Tongue (tissue), 3 donors: ENCODE measurements at places on chromosomes 7 and 10. TPM values are rescaled to one million over a fixed set of nuclear protein-coding genes. Genes with fewer than 3 reads are reported as not detected.

- DNase-seq: no peak
These were observed 238.8 kb downstream of the ZEB1 start for GRCh38 chr10:31557854-31558253.

DNA sequence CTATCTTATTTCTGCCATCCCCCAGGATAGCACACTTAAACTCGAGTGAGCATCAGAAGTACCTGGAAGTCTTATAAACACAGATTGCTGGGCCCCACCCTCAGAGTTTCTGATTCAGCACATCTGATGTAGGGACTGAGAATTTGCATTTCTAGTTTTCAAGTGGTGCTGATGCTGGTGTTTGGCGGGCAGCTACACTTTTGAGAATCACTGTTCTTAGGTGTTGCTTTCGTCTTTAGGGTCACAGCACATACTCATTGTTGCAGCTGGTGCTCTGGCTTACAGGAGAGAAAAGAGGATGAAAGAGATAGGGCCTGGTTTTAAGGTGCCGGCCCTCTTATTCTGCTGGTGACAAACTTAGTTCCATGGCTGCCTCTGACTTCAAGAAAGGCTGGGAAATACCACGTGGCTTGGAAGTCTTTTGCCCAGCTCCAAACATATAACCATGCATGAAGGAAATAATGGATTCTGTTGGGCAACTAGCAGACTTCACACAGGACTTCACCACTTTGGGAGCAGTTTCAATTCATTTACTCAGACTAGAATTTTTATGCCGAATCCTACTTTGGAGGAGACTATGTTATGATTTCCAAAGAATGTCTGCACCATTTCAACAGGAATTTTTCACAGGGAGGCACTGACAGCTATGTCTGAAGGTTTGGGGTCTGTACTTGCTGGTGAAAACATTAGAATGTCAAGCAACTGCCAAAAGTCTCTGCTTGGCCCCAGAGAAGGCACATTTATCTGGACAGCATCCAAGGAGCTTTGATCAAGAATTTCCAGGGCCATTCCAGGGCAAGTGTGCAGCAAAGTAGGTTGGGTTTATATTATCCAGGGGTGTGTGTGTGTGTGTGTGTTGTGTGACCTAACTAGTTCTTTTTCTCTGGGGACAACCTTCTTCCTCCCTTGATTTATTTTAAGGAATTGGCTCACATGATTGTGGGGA lies 6.9 kb upstream of the MINDY4 start:
- peak; percentile 85 for DNase-seq

GRCh38 chr10:92742331-92743228 lies 52.8 kb downstream of the HHEX start:
- DNase-seq: no peak

DNA sequence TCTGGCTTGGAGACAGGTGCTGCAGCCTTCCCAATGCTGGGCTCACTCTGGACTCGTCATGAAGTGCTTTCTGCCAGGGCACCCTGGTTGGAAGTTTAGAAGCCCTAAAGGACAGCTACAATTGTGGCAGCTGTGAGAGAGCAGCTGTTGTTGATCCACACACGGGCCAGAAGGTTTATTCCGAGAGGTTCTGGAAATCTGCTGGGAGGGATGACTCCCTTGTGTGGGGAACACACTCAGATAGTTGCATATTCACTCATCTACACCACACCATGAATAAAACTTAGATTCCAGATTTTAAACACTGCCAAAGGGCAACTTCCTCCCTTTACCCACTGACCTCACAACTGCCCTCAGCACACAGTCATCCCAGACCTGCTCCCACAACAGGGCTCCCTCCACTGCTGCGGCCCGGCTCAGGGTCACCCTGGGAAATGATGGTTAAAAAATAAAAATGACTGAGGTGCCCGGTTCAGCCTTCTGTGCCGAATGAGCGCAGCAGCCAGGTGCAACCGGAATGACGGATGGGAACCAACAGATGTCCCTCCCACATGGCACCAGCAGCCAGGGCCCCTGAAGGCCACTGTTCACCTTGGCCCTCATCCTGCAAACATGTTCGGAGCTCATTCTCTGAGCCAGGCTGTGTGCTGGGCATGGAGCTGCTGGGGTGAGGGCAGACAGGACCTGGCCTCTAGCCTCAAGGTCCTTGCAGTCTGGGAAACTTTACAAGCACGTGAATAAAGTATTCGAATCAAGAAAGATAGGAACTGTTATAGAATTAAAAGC lies 40.2 kb downstream of the ASB13 start:
- DNase-seq: peak; percentile 91

- DNase-seq: peak; percentile 67
These were observed 737 bp downstream of the ZMIZ1 start for GRCh38 chr10:79069325-79070080.

DNA sequence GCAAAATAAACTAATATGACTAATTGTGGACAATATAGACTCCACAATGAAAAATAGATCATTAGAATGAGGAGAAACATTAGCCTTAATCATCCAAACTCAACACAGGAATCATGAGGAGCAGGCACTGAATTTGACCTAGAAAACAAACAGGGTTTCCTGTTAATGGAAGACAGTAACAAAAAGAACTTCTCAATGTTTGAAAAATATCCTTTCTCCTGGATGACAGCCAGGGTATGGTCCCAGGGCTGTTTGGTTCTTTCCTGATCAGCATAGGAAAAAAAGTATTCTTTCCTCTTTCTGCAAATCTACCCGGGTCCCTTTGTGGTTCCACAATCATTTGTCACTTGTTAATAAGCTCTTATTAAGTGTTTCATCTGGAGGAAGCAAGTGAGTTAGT lies 145.3 kb upstream of the SVIL start:
- DNase-seq: no peak

DNA sequence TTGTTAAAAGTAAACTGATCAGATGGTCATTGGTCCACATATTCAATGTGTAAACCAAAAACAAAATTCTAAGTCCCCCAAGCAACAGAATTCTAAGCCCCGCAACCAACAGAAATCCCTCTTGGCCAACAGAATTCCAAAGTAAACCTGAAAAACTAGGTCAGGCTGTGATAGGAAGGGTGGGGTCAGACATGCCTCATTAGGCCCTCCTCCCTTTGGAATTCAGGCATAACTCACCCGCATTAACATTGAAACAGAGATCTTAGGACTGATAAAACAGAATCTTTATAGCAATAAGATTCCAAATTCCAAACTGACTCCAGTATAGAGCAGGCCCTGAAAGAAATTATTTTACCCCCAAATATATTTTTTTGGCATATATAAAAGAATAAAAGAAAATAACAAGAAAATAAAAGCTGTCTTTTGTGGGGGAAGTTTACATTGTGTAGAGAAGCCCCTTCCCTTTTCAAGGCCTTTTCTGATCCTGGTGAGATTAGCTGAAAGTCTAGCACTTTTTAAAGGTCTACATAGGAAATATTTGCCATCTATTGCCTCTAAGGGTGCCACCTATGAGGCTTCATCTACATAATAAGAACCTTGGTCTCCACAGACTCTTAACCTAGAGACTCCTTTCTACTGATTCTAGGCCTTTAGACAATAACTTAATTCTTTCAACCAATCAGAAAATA lies 30.5 kb downstream of the GNAT3 start:
- DNase-seq: no peak

DNA sequence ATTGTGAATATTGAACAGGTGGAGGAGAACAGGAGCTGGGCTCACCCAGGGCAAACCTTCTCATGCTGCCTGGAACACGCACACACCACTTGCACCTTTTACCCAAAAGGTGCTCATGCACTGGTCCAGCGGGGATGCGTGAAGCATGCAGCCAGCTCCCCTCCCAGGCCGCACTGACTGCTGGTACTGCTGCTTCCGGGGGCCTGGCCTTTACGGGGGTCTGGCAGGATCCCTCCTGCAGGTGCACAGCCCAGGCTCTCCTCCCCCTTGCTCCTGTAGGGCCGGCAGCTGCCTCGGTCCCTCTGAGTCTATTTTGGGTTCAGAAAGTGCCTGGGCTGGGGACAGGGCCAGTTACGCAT lies 221.7 kb downstream of the DNAJB6 start:
- DNase-seq: no peak

GRCh38 chr7:92840316-92840715 lies 3.9 kb upstream of the CDK6 start:
- DNase-seq: no peak

The OR2A12 gene
- not detected for total RNA-seq

The PNLIPRP3 gene
- not detected for total RNA-seq

The THNSL1 gene
- 9.7 TPM for total RNA-seq
